Stimulated activated CD4-positive, alpha-beta T cell treated with anti-CD3 and anti-CD28 coated beads, Interleukin-4, amount 100 ng/mL, for 24 hours (primary cell): ENCODE measurements at places on chromosomes 7 and 10.

GRCh38 chr10:90304533-90304932 is 553.3 kb downstream of the HTR7 start:
- DNase-seq = no peak

- no peak for DNase-seq
These were observed 18.5 kb upstream of the ACBD5 start for GRCh38 chr10:27258838-27259812.

DNA sequence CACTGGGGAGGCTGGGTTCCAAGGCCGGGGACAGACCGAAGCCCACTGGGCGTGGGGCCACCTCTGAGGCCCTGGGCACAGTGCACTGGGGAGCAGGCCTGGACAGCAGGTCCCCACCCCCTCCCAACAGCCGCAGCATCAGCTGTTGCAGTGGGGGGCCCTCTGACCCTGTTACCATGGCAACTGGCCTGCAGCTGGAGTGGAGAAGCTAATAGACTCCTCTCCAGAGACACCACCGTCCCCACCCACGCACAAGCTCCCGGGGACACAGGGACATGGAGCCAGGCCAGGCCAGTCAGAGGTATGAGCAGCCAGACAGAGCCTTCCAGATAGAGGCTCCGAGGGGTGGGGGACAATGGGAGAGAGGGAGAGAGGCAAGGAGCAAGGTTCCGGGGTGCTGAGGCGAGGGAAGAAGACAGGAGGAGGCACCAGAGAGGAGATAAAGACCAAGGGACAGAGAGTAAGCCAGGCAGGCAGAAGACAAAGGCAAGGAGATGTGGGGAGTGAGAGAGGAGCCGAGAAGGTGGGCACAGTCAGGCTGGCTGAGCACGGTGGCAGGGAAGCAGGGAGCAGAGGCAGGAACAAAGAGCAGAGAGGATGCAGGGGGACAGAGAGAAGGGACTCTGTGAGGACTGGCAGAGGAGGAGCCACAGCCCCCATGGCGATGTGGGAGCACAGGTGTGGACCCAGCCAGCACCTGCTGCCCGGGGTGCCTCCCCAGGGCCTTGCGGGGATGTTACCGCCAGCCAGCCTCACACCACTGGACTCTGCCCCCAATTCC is 6.7 kb downstream of the KCNH2 start:
- no peak for DNase-seq

DNA sequence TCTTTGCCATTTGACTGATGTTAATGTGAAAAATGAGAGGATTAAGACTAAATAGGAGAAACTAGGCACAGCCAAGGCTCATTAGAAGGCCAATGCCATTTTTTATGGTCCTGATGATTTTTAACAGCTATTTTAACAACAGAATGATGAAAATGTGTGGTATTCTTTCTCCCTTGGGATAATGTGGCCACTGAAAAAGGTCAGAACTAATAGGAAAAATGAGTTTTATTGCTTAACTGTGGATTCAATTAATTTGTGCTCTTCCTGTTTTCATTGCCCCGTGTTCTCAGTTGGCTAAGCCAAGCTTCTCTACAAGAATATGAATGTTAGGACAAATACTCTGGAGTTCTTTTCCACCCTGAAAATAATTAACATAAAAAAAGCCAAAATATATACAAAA is 56.6 kb downstream of the BMPER start:
- DNase-seq = no peak

- no peak for DNase-seq
These were observed 40.9 kb upstream of the MET start for GRCh38 chr7:116630932-116631671.

DNA sequence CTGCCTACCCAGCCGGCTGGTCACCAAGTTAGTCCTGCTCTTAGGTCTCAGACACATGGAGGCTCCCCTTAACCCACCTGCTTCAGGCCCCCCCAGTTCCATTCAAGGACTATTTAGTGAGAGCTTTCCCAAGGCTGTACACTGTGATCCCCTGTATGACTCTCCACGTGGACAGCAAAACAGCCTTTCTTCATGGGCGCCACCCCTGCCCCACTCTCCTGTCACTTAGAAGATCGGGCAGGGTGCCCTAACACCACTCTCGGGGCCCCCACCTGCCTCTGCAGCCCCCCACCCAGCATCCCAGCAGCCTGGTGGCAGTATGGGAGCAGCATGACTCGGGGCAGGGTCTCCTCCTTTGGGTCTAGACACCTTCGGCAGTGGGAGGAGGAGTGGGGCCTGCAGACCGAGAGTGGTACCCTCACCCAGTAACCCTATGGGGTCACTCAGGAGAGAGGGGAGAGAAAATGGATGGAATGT is 116.6 kb downstream of the PTPN20 start:
- DNase-seq = no peak

GRCh38 chr10:49141541-49142332 is 7.9 kb upstream of the FAM170B start:
- DNase-seq = no peak

GRCh38 chr7:12475362-12476063 is 71.8 kb upstream of the VWDE start:
- no peak for DNase-seq

DNA sequence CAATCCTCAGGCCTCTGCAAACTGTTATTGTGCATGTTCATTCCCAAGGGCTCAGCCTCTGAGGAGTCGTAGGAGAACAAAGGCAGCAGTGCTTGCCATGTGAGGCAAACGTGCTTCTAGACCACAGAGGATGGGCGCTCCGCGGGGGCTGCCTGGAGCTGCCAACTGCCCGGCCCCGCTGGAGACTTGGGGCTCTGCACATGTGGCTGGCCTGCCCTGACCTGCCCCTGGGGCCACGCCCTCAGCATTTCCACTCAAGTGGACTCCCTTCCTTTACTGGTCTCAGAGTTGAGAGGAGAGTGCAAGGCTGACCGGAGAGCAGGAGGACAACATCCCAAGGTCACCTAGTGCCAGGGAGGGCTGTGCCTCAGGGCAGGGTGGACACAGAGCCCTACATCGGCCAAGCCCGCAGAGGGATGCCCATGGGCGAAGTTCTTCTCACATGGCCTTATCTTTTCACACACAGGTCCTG is 222.3 kb upstream of the ZNF32 start:
- no peak for DNase-seq

GRCh38 chr10:69878038-69878437 is 76.3 kb downstream of the COL13A1 start:
- no peak for DNase-seq

GRCh38 chr10:100289641-100290040 is 3.2 kb upstream of the BLOC1S2 start:
- no peak for DNase-seq

- no peak for DNase-seq
These were observed 27.8 kb upstream of the TMEM178B start for GRCh38 chr7:141045842-141046620.

- DNase-seq = no peak
These were observed 23.5 kb upstream of the PDE1C start for GRCh38 chr7:32093415-32094408.

DNA sequence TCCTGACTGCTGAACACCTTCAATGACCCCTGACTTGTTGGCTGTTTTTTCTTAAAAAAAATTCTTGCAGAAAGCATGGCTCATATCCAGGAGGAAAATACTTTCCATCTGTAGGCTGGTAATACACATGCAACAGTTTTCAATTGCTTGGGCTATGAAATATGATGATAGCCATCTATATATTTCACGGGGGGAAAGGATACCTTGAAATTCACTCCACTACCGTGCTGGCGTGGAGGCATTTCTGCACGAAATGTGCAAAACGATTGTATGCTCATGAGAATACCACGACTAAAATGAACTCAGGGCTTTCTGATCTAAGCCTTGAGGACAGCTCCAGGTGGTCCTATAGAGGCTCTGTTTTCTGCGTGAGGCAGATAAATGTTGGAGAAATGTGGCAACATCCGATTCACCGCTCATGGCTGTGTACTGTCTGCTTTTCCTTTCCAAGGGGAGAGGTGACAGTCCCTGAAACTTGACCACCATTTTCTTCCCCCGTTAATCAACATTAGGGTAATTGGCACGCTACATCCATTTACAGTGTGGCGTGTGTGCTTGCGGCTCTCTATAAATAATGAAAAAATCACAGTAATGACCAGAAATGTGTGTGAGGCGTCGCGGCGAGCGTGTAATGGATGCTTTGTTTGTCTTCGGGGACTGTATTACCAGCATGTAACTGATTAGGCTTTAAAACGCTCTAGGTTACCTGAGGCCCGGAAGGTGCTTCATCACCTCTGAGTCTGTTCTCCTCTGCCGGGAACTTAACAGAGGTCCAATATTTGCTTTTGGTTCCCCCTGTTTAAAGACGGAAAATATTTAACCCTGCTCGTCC is 12.8 kb upstream of the CARD11 start:
- DNase-seq = no peak

- no peak for DNase-seq
These were observed 13.1 kb downstream of the PLAU start for GRCh38 chr10:73923935-73924598.

GRCh38 chr10:61285749-61286148 is 167.4 kb downstream of the TMEM26 start:
- no peak for DNase-seq

- DNase-seq = no peak
These were observed 74.2 kb downstream of the DNAJB6 start for GRCh38 chr7:157410831-157411556.

GRCh38 chr7:128022631-128023532 is 8.4 kb downstream of the LRRC4 start:
- DNase-seq = no peak

DNA sequence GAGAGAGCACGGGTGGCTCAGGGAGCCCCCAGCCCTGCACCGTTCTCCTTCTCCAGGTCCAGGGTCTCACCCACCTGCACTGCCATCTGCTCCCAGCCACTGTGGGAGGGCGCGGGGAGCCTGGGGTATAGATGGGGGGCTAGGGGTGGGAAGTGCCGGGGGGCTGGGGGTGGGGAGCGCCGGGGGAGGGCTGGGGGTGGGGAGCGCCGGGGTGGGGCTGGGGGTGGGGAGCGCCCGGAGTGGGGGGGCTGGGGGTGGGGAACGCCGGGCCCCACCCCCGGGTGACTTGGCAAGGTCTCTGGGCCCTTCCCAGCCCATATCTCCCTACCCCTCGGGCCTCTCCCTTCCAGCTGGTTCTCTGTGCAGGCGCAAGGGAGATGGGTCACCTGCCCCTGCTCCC is at the start of gene GRIFIN:
GRIFIN (minus strand) TSS at position 101 of the 400 bp plus-strand sequence; CDS start at position 86, 15 bp downstream.
- DNase-seq = no peak

GRCh38 chr10:44190541-44190940 is 194.4 kb downstream of the CXCL12 start:
- no peak for DNase-seq

DNA sequence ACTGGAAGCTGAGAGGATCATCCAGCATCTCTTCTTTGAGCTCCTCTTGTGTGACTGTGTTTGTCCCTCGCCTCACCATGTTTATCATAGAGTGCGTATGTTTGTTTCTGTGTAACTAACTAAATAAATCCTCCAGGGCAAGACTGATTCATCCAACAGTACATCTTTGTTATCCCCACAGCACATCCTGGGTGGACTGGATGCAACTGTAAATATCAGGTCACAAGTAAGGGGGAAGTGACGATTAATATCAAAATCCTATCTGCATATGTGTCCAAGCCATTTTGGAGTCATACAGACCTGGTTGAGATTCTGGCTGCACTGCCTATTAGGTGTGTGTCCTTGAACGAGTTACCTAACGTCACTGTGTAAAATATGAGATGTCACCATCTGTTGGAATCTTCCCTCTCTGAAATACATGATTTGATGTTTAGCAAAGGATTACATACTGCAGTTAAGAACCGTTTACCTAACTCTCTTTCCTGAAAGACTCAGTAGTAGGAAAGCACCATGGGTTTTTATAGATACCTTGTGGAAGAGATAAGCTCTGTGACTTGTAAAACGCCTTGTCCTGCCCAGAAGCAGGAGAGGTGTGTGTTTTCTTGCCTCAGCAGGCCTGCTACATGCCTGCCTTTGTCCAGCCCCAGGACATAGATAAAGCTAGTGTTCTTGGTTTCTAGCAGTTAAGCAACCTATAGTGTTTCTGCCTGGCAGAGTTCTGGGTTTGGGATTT is 25.8 kb downstream of the WBP1L start:
- DNase-seq = no peak

GRCh38 chr10:101843032-101844021 is at the start of gene KCNIP2:
TSS of gene KCNIP2 (minus strand) at chr10:101843800. CDS start at chr10:101843568, 232 bp downstream.
- DNase-seq = peak; percentile 61
